ENCODE measurements at places on chromosomes 2 and 18.

- DNase-seq = no peak
Observed at GRCh38 chr2:220887271-220887870, 684.7 kb downstream of the EPHA4 start.

DNA sequence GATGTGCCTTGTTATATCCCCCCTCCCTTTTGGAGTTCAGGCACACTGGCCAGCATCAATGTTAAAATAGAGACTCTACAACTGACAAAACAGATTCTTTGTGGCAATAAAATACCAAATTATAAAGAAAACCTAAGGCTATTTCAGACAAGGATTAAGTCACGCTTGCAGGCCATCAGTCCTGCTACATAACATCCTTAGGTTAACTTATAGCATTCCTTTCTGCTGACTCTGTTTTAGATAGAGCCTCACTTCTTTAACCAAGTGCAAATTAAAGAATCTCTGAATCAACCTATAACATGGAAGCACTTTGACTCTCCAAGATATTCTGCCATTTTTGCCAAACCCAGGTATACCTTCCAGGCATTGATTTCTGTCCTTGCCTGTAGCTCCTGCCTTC lies 784.6 kb downstream of the RNF144A start:
- no peak for DNase-seq

DNA sequence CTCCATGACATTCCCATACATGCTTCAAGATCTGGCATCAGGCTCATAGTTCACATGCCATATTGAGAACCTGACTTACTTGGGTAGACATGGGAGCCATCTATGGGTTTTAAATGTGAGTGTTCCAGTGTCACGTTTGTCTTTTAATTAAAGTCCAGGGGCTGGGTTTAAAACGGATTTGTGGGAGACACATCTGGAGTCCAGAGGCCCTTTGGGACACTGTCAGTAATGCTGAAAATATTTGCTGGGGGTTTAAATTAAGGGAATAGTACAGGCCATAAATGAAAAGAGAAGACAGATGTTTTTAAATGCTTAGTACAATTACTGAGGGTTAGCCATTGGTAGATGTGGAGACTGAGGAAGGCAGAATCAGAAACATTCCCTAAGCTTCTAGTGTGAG lies 478.0 kb downstream of the PID1 start:
- DNase-seq = no peak

- DNase-seq = no peak
Observed at GRCh38 chr2:233448220-233448559, 93.9 kb downstream of the DGKD start.

- no peak for DNase-seq
Observed at GRCh38 chr18:54830866-54831265, 2.6 kb downstream of the RAB27B start.

GRCh38 chr2:129784486-129784885 lies 195.0 kb upstream of the RAB6C start:
- no peak for DNase-seq

DNA sequence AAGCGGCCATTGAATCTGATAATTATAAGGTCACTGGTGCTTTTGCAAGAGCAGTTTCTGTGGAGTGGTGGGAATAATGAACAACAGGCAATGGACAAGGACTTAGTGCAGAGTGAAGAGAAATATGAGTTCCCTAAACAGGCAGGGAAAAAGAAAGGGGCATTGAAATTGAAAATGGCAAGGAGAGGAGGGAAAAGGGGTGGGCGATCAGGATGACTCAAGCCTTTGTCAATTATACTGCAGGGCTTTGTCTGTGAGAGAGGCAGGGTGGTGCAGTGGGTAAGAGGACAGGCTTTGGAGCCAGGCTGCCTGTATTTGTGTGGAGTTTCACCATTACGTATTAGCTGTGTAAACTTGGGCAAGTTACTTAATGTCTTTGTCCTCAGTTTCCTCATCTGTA lies 29.5 kb upstream of the PAIP2B start:
- no peak for DNase-seq

DNA sequence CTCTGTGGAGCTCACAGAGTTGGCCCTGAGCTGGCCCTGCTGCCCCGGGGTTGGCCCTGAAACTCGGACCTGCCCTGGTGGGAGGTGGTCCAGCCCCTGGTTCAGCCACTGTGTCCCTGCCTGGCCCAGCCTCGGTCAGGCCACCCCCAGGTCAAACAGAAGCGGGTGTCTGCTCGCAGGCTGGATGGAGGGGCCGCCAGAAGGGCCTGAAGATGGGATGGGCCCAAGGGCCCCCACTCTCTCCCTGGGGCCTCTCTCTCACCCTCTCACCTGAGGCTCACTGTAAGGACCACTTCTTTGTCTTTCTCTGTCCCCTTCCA lies 25.1 kb upstream of the B3GNT7 start:
- DNase-seq = no peak

- peak; percentile 8 for DNase-seq
Observed at GRCh38 chr2:151669585-151670081, 64.6 kb downstream of the NEB start.

DNA sequence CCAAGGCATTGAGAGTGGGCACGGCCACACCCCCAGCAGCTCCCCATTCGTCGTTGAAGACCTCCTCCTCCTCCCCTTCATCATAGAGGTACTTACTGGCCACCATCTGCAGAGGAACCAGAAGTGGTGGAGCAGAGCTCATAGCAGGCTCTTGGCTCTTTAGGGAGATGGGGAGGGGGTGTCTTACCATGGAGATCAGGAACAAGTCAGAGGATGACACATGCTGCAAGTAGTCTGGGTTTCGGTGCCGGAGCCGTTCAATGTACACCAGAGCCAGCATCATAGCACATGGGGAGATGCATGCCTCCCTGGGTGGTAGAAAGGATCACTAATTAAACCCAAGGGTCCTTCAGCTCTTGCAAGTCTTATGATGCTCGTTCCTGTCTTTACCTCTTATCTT lies 1.9 kb downstream of the CNPPD1 start:
- no peak for DNase-seq

DNA sequence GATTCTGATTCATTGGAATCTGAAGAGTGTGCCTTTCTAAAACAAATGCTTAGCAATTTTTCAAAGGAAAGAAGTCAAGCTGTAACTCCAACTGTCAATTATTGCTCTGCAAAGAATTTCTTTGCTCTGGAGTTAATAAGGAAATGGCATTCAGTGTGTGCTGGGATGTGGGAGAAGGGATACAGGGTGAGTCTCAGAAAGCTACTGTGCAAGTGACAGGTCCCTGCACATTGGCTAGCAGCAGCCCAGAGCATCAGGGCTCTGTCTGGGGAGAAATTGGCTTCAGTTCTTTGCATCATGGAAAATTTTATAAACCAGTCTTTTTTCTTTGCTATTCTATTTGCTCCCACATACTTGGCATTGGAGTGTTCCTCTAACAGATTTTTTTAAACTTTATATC lies 1.1 kb upstream of the SYT4 start:
- no peak for DNase-seq

GRCh38 chr2:176493909-176494308 lies 224.7 kb downstream of the MTX2 start:
- DNase-seq = no peak

- no peak for DNase-seq
Observed at GRCh38 chr18:24272229-24272525, 125.4 kb downstream of the OSBPL1A start.

DNA sequence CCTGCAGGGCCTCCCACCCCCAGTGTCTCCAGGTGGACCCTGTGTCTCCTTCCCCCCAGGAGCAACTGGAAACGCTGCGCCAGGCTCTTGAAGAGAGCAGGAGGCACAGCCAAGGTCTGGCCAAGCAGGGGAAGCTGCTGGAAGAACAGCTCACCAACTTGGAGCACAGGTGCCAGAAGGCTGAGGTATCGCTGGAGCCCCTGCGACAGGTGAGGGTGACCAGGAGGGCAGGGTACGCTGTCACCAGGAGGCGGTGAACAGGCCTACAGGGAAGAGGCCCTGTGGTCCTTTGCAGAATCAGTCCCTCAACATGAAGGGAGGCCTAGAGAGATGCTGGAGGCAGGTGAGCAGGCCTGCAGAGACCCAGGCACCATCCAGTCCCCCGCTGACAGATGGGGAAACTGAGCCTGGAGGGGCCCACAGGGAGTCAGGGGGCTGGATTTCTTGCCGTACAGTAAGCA lies 15.6 kb upstream of the SNED1 start:
- DNase-seq = no peak

DNA sequence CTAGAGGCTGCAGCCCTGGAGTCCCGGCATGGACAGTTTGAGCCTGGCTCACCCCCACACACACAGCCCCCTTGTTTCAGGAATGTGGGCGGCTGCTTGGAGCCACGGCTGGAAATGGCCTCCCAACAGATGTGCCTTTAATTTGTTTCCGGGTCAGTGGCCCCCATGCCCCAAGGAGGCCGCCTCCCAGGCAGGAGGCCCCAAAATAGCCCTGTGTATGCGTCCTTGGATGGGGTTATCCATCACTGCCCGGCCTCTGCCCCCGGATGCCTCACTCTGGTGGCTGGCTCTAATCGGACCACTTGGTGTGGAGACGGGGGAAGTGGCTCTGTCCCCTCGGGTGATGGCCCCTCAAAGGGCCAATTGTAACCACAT lies 151.9 kb upstream of the MYCN start:
- DNase-seq = no peak

GRCh38 chr18:60698901-60699300 lies 326.3 kb upstream of the MC4R start:
- no peak for DNase-seq

- no peak for DNase-seq
Observed at GRCh38 chr2:110157153-110157793, 41.7 kb upstream of the MALL start.

- no peak for DNase-seq
Observed at GRCh38 chr2:111030260-111030891, 90.3 kb upstream of the BCL2L11 start.

GRCh38 chr18:80148326-80149199 lies 39.5 kb downstream of the ADNP2 start:
- DNase-seq = no peak

GRCh38 chr2:81148323-81148722 lies 843.8 kb upstream of the LRRTM1 start:
- no peak for DNase-seq

DNA sequence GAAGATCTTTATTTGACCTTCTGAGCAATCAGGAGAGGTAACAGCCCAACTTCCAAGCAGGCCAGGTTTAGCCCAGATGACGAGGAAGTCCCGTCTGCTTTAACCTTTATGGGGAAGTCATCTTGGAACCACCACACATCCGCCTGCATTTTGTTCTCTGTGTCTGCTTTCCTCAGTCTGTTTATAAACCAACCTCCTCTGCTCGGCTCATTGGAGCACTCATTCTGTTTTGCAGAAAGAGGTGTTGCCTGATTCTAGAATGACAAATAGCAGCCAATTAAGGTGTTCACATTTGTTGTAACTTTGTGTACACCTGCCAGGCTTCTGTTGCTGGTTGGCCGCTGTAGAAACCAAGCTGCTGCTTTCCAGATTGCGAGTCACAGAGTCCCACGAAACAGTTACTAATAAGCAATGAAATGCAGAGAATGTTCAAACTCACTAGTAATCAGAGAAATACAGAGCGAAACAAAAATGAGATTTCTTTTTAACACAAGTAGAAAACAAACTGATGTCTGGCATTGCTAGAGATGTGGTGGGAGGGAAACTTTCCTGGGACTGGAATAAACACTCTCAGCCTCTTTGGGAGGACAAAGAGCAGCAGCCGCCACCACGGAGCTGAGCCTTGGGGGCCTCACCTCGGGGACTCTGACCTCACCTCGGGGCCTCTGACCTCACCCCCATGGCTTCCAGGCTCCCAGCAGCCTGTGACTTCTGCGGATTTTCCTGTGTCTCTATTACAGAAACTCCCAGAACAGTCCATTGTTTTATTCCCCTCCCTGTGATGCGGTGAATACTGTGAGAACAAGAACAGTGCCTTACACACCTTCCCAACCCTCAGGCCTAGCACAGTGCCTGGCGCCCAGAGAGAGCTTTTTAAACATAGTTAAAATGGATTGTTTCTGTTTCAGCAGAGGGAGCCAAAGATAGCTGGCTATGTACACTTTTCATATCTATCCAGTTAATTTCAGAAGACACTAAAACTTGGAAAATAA lies 64.0 kb downstream of the MBP start:
- DNase-seq = peak; percentile 50

- DNase-seq = no peak
Observed at GRCh38 chr2:158021226-158021625, 80.5 kb upstream of the UPP2 start.

DNA sequence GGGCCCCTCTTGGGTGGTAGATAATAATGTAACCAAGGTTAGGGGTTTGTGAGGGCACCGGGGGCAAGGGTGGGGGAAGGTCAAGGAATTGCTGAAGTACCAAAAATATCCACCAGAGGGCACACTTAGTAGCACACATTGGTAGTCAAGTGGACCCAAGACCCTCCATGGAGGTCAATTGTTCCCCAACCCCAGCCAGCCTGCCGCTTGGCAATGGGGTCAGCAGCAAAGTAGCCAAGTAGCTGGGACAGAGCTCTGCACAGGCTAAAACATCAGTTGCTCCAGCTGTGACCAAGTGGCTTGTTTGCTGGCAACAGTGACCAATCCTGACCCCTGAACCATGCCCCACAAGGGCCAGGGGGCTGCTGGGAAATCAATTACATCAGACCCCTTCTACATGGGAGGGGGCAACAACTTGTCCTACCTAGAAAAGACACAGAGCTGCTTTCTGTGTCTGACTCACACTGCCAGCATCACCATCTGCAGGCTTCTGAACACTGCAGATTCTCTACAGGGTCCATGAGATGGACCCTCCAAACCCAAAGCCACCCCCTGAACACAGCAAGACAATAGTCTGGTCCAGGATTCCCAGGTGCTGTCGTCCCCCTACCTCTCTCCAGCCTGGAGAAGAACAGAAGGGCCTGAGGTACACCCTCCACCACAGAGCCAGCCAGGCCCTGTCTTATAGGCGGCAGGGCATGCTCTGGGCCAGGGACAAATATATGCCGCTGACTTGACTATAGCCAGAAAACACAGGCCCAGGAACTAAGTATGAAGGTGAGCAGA lies 76.0 kb downstream of the EMX1 start:
- peak; percentile 30 for DNase-seq

GRCh38 chr2:39821871-39822270 lies 42.8 kb upstream of the THUMPD2 start:
- no peak for DNase-seq

DNA sequence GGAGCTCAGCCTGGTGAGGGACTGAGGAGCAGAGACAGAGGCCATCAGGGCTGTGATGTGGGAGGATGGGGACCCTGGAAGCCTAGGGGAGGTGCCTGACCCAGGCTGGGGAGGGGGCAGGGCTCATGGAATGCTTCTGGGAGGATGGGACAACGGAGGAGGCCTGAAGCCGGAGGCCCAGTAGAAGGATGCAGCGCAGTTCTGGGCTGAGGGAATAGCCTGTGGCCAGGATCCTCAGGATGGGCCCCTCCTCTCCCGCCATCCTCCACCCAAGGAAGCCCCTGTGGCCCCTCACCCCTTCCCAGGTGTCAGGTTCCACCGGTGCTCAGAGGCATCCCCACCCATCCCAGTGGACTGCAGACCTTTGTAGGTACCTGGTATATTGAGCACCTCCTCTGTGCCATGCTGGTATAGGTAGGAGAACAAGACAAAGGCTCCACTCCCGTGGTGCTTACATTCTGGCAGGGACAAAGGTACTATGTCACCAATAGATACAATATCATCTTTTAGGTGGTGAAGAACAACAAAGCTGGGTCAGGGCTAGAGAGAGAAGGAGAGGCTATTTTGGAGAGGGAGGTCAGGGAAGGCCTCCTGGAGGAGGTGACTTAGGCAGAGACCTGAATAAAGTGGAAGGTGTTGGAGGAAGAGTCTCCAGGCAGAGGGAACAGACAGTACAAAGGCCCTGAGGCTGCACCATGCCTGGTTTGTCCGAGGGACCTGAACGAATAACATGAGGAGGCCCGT lies 2.7 kb downstream of the ZAP70 start:
- DNase-seq = no peak

- no peak for DNase-seq
Observed at GRCh38 chr18:39911716-39912115, 2043.3 kb upstream of the PIK3C3 start.
